Osteocyte (in vitro differentiated cells): ENCODE measurements at places on chromosomes 2 and 18. TPM values are rescaled to one million over a fixed set of nuclear protein-coding genes. Genes with fewer than 3 reads are reported as not detected.

Gene HMSD
- not detected in 2 replicates for total RNA-seq

Gene MBOAT2
- total RNA-seq: 94.7 and 101 TPM in 2 replicates

- H3K4me1 ChIP-seq: no peaks in the 10 kb centered on the region
- H3K27ac ChIP-seq: no peak overlapping the region
- no peaks in the 10 kb centered on the region for H3K36me3 ChIP-seq
These were observed 130.9 kb upstream of the MYCN start for GRCh38 chr2:15809404-15809803.

Gene FBXO15
- 0.73 and 0.86 TPM in 2 replicates for total RNA-seq

GRCh38 chr2:133138693-133139092 is 429.6 kb downstream of the NCKAP5 start:
- DNase-seq: no peak
- H3K36me3 ChIP-seq: no peaks in the 10 kb centered on the region
- no peaks in the 10 kb centered on the region for H3K4me1 ChIP-seq
- no peaks in the 10 kb centered on the region for H3K27me3 ChIP-seq
- no peak overlapping the region for H3K27ac ChIP-seq

DNA sequence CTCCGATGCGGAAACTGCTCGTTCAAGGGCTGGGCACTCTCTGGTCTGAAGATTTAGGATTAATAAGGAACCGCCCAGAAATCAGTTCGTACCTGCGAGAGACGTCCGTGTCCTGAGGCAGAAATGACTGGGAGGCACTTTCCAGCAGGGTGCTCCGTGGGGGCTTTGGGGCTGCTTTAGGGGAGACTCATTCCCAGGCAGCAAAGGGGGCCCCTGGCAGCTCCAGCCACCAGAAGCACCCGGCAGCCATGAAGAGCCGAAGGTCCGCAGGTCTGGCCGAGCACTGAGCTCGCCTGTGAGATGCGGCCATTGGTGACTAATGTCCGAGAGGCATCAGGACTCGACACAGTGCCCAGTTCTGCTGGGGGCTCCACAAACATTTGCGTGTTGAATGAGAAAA is 20.9 kb downstream of the KCNG2 start:
- no peaks in the 10 kb centered on the region for H3K4me1 ChIP-seq
- H3K27ac ChIP-seq: no peak overlapping the region
- no peaks in the 10 kb centered on the region for H3K36me3 ChIP-seq
- no peak for DNase-seq

DNA sequence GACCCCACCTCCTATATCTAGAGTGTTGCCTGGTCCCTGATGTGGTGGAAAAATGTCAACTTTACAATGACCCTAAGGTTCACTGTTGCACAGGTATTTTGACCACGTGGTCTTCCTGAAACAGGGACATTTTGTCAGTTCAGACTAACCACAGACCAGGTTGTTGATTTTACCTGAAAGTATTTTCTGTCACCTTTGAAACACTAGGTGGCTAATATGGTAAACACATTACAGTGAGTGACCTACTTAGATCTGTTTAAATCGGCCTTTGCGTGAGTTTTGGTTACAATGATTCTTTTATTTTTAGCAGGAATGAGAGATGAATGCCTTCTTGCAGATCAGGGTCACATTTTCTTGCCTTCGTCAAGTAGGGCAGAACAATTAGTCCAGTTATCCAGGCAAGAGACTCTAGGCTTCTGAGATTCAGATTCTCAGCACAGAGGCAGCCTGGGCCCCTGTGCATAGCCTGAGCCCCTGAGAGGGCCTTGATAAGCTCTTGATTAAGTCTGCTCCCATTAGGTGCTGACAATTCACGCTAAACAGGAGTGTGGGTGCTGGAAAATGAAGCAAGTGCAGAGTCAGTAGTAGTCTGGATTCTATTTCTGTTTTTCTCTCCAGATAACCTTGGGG is 226.2 kb downstream of the KCNS3 start:
- no peak overlapping the region for H3K27ac ChIP-seq
- no peak overlapping the region for H3K4me3 ChIP-seq
- no peak for DNase-seq
- peaks cover 4% of the 10 kb centered on the region for H3K27me3 ChIP-seq

DNA sequence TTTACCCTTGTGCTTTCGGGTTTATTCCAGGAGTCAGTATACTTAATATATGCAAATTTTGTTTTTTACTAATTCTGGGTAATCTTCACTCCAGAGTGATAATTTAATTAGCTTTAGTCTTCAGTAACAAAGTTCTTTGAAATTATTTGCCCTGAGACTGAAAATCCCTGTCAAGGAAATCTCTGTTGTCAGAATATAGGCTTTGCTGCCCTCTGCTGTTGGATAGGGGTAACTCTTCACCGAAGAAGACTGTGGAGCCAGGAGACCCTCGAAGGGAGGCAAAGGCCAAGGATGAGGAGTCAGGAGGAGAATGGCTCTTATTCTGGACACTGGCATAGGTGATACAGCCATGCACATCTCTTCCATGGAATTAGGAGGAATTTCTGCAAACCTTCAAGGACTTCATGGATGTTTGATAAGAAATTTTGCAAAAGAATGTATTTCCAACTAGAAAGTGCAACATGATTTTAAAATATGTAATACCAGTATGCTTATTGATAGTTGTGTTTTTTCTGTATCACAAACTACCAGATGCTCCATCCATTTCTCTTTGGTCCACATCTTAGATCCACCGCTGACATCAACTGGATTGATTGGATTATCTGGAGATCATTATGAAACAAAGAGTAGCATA is 182.3 kb downstream of the RDH14 start:
- H3K4me3 ChIP-seq: no peak overlapping the region
- no peak for DNase-seq
- peaks cover 8% of the 10 kb centered on the region for H3K4me1 ChIP-seq
- peaks cover 23% of the 10 kb centered on the region for H3K27me3 ChIP-seq

Gene SLC35G4
- not detected in 2 replicates for total RNA-seq

DNA sequence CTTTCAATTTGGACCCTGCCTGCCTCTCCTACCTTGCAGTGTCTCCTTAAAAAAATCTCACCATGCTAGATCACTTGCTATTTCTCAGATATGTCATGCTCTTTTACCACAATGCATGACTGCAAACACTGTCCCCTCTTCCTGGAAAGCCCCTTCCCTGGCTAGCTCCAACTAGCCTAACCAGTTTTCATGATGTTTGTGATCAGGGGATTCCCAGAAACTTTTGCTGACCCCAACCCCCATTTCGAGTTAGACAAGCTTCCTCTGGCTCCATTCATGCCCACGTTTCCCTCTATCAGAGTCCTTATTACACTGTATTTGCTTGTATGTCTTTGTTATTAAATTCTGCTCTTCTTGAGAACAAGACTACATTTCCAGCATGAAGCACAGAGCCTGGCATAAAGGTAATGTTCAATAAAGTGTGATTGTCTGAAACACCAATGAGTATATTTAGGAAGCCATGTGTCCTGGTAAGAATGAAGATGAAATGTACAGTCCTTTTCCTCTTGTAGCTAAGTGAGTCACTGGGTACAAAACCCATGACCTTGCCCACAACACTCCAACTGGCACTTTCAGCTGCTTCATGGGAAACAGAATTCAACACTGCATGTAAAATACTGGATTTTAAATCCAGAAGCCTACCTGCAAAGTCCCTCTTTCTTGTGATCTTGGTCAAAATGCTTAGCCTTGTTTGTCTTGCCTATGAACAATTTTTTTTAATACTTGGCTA is 62.0 kb upstream of the ATL2 start:
- peaks cover 18% of the 10 kb centered on the region for H3K27me3 ChIP-seq
- H3K4me1 ChIP-seq: peaks cover 23% of the 10 kb centered on the region
- no peak overlapping the region for H3K4me3 ChIP-seq
- DNase-seq: no peak

Gene RAB1A
- 128 and 132 TPM in 2 replicates for total RNA-seq

Gene KIF1A
- total RNA-seq: 4.3 and 5.6 TPM in 2 replicates

Gene STAMBP
- total RNA-seq: 34.6 and 39.1 TPM in 2 replicates

DNA sequence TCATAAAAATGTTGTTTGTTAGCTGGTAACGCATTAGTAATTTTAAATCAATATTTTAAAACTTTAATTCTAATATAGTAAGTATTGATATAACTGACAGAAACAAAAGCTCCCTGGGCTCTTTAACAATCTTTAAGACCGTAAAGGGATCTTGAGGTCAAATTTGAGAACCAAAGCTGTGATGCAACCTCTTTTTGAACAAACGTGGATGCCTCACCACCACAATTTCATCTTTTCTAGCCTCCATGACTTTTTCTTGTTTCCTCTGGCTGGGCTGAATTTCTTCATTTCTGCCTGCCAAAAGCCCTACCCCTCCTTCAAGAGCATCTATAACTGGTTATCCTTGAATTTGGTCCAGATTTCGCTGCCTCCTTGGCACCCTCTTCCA is 563 bp upstream of the POLE4 start:
- peaks cover 20% of the 10 kb centered on the region for H3K4me1 ChIP-seq
- no peak for DNase-seq
- no peaks in the 10 kb centered on the region for H3K27me3 ChIP-seq
- H3K36me3 ChIP-seq: peaks cover 23% of the 10 kb centered on the region
- peak overlapping the region; percentile 81 for H3K4me3 ChIP-seq
- H3K27ac ChIP-seq: peak overlapping the region; percentile 83

DNA sequence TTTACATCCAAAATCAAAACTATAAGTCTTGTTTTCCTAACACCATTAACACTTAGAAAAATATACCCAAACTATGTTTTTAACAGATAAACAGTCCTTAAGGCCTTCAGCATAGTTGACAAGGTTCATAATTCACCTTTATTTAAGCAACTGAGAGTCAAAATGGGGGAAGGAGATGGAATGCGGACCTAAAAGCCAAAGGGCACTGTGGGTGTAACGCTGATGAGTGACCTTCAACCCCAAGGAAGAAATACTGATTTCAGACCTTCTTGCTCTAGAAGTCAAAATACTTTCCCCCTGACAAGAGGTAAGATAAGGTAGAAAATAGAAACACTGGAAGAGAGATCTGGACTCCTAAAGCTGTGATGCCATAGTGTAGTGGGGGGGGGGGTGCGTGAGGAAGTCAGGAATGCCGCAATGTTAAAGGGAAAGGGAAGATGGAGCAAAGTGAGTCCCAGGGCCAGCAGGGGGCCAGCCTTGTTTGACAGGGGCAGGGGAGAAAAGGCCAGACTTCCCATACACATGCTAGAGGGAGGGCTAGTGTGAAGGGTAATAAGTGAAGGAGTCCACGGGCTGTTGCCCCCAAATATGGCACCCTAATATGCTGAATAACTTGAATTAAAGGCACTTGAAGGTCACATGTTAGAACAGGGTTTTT is 31.4 kb downstream of the CCDC93 start:
- H3K27ac ChIP-seq: no peak overlapping the region
- DNase-seq: no peak
- H3K36me3 ChIP-seq: peaks cover 22% of the 10 kb centered on the region
- H3K4me1 ChIP-seq: peaks cover 6% of the 10 kb centered on the region
- no peaks in the 10 kb centered on the region for H3K27me3 ChIP-seq

DNA sequence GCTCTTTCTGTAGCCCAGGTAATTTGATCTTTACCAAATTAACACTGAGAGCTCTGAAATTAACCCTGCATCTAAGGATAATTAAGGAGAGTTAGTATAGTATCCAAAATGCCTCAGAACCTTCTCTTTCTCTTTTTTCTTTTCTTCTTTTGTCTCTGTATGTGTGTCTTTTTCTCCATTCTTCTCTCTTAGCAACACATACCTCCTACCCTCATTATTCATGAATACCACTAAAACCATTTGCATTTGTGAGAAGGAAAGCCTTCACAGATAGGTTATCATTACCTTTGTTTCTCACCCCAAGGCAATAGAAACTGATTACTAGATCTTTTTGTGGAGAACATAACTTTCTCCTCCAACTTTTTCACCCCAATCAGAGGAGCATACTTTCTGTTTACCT is 376.5 kb upstream of the NXPH2 start:
- no peaks in the 10 kb centered on the region for H3K4me1 ChIP-seq
- no peak overlapping the region for H3K4me3 ChIP-seq
- H3K27me3 ChIP-seq: peaks cover 15% of the 10 kb centered on the region
- no peaks in the 10 kb centered on the region for H3K36me3 ChIP-seq
- DNase-seq: no peak
- H3K27ac ChIP-seq: no peak overlapping the region

GRCh38 chr2:224909885-224910573 is 132.2 kb downstream of the DOCK10 start:
- peak; percentile 94 for DNase-seq
- H3K27me3 ChIP-seq: no peaks in the 10 kb centered on the region
- peaks cover 40% of the 10 kb centered on the region for H3K4me1 ChIP-seq
- H3K4me3 ChIP-seq: peak overlapping the region; percentile 53
- no peaks in the 10 kb centered on the region for H3K36me3 ChIP-seq

- H3K27ac ChIP-seq: no peak overlapping the region
- no peak overlapping the region for H3K4me3 ChIP-seq
- H3K27me3 ChIP-seq: no peaks in the 10 kb centered on the region
- peaks cover 31% of the 10 kb centered on the region for H3K4me1 ChIP-seq
- peaks cover 22% of the 10 kb centered on the region for H3K36me3 ChIP-seq
These were observed 40.3 kb downstream of the SRBD1 start for GRCh38 chr2:45570671-45571334.

DNA sequence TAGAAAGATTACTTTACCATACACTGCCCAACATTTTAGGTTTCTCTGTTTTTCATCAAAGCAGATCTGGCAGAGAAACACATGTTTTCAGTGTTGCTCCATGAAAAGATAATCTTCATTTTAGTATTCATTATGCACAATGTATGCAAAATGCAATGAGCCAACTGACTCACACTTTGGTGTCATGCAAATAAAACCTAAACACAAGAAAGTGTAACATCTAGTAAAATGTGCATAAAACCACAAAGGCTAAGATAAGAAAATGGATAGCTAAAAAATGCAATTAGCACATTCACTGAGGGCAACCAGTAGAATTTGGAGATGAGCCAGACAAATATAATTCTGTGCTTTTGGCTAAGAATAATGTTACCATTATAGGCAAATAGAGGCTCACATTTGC is 203.5 kb upstream of the UBE2E3 start:
- H3K4me1 ChIP-seq: peaks cover 7% of the 10 kb centered on the region
- H3K27me3 ChIP-seq: no peaks in the 10 kb centered on the region
- H3K4me3 ChIP-seq: no peak overlapping the region
- DNase-seq: no peak

Gene LRRC30
- total RNA-seq: not detected in 2 replicates

DNA sequence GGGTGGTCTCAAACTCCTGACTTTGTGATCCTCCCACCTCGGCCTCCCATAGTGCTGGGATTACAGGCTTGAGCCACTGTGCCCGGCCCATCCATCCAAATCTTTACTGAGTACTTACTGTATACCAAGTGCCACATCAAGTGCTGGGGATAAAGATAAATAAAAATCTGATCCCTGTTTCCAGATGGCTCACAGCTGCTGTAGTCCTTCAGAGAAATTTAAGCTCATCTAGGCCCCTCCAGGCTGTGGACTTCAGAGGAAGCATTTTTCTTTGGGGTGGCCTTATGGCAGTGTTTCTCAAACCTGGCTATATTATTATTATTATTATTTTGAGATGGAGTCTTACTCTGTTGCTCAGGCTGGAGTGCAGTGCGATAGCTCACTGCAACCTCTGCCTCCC is 33.7 kb upstream of the GTF2A1L start:
- no peak for DNase-seq
- H3K27me3 ChIP-seq: no peaks in the 10 kb centered on the region
- peaks cover 56% of the 10 kb centered on the region for H3K36me3 ChIP-seq
- H3K4me1 ChIP-seq: peaks cover 7% of the 10 kb centered on the region
- H3K4me3 ChIP-seq: no peak overlapping the region
- H3K27ac ChIP-seq: no peak overlapping the region

DNA sequence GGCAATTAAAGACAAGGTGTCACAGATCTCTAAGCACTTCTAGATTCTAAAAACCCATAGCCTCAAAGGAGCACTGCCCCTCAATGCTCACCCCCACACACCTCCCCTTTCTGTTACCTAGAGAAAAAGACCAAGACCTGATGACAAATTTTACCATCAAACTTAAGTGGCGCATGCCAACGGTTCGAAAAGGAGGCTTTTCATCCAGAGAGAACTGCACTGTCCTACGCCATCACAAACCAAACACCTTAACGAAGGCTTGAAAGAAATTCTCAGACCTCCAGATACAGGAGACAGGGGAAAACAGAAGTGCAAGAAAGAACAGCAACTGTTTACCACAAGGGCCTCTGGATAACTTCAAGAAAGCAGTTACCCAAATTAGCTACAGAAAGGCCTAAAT is 2.0 kb upstream of the ZC3H6 start:
- no peaks in the 10 kb centered on the region for H3K27me3 ChIP-seq
- H3K36me3 ChIP-seq: no peaks in the 10 kb centered on the region
- H3K4me3 ChIP-seq: peak overlapping the region; percentile 36
